ENCODE measurements at places on chromosomes 13 and 19. TPM values are rescaled to one million over a fixed set of nuclear protein-coding genes. Genes with fewer than 3 reads are reported as not detected.

The BORCS8 gene
- total RNA-seq: 20.4 TPM

The ZNF728 gene
- not detected for total RNA-seq

The LRRC8E gene
- 4.8 TPM for total RNA-seq

The NUFIP1 gene
- total RNA-seq: 17.1 TPM

The ASPDH gene
- not detected for total RNA-seq

- H3K36me3 ChIP-seq: peaks cover 33% of the 10 kb centered on the region
- H3K4me1 ChIP-seq: no peaks in the 10 kb centered on the region
- no peak for DNase-seq
- peak overlapping the region; percentile 32 for H3K4me3 ChIP-seq
- no peak overlapping the region for H3K27ac ChIP-seq
These were observed 9.2 kb upstream of the AKAP8L start for GRCh38 chr19:15427991-15428471.

DNA sequence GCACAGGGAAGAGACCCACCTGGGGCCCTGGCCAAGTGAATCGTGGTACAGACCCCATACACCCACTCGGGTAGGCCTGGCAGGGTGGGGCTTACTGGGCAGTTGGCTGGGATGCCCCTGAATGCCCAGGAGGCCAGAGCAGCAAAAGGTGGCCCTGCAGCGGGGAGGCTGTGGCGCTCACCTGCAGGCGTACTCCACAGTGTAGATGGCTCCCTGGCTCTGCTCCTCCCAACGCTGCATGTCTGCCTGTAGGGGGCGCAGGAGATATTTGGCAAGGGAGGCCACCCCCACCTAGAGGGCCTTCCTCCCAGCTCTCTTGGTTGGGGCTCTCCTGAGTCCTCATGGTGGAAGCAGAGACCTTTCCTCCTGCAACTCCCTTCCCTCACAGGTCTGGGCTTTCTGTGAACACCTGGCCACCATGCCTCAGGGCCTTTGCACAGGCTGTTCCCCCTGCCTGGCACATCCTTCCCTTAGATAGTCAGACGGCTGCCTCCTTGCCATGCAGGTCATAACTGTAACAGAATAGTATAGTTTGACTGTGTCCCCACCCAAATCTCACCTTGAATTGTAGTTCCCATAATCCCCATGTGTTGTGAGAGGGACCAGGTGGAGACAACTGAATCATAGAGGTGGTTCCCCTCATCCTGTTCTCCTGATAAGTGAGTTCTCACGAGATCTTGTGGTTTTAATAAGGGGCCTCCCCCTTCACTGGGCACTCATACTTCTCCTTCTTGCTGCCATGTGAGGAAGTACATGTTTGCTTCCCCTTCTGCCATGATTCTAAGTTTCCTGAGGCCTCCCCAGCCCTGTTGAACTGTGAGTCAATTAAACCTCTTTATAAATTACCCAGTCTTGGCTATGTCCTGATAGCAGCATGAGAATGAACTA, 5.9 kb downstream of the BORCS8 start:
- H3K4me3 ChIP-seq: no peak overlapping the region
- DNase-seq: peak; percentile 91
- peaks cover 17% of the 10 kb centered on the region for H3K36me3 ChIP-seq
- no peaks in the 10 kb centered on the region for H3K4me1 ChIP-seq
- no peak overlapping the region for H3K27ac ChIP-seq

DNA sequence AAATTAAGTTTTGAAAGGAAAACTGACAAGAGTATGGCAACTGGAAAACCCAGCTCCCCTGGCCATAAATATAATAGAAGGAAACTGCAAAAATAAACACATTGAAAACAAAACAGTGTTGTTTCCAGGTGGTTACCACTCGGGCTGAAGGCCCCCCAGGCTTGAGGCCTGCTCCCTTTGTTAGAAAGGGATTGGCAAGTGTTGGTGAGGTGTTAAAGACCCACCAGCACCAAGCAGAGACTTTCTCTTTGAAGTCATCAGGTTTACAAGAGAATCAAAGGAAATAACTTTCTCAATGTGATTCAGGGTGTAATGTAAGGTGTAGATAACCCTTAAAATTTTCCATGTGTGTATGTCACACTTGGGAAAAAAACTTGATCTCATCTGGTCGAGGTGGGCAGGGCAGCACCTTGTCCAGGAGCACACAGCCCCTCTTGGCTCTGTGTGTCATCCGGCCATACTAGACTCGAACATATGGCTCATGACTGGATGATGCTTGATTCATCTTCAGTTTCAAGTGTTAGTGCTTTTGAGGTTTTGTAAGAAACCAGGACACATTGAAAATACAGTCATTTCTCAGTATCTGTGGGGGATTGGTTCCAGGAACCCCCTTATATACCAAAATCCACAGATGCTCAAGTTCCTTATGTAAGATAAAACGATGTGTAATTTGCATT, 7.8 kb downstream of the ACTN4 start:
- no peak overlapping the region for H3K27ac ChIP-seq
- peak overlapping the region; percentile 65 for H3K4me3 ChIP-seq
- peaks cover 31% of the 10 kb centered on the region for H3K4me1 ChIP-seq
- H3K27me3 ChIP-seq: no peaks in the 10 kb centered on the region

GRCh38 chr19:41144403-41144802, 30.2 kb downstream of the CYP2F1 start:
- peak; percentile 89 for DNase-seq
- H3K27me3 ChIP-seq: no peaks in the 10 kb centered on the region
- no peak overlapping the region for H3K27ac ChIP-seq
- peaks cover 17% of the 10 kb centered on the region for H3K36me3 ChIP-seq
- no peak overlapping the region for H3K4me3 ChIP-seq

GRCh38 chr19:2374808-2375207, 14.7 kb downstream of the TMPRSS9 start:
- H3K4me3 ChIP-seq: no peak overlapping the region
- H3K27me3 ChIP-seq: no peaks in the 10 kb centered on the region
- no peak for DNase-seq
- no peaks in the 10 kb centered on the region for H3K36me3 ChIP-seq
- H3K27ac ChIP-seq: no peak overlapping the region

DNA sequence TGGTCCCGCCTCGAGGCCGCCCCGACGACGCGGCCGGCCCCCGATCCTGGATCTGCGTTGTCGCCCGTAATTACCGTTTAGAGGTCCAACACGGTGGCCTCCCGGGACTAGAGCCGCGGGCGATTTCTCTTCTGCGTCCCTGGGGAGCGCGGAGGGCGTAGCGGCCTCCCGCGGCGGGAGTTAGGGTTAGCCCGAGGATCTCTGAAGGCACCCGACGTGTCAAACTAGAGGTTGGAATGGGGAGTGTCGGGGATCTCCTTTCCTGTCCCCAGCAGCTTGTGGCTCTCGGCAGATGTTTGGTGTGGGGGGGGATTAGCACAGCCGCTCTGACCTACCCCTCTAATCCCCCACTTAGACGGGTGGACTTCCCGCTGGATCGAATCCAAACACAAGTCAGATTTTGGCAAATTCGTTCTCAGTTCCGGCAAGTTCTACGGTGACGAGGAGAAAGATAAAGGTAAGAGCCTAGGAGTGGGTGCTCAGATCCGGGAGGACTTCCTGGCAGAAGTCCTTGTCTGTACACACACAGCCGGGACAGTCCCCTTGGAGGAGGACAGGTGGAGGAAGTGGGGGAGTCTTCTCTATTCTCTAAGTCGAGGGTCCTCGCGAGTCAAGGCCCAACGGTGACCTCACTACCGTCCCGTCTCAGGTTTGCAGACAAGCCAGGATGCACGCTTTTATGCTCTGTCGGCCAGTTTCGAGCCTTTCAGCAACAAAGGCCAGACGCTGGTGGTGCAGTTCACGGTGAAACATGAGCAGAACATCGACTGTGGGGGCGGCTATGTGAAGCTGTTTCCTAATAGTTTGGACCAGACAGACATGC, 581 bp downstream of the CALR start:
- H3K36me3 ChIP-seq: peaks cover 56% of the 10 kb centered on the region
- peak overlapping the region; percentile 99 for H3K4me3 ChIP-seq
- no peak overlapping the region for H3K27ac ChIP-seq
- no peaks in the 10 kb centered on the region for H3K27me3 ChIP-seq

DNA sequence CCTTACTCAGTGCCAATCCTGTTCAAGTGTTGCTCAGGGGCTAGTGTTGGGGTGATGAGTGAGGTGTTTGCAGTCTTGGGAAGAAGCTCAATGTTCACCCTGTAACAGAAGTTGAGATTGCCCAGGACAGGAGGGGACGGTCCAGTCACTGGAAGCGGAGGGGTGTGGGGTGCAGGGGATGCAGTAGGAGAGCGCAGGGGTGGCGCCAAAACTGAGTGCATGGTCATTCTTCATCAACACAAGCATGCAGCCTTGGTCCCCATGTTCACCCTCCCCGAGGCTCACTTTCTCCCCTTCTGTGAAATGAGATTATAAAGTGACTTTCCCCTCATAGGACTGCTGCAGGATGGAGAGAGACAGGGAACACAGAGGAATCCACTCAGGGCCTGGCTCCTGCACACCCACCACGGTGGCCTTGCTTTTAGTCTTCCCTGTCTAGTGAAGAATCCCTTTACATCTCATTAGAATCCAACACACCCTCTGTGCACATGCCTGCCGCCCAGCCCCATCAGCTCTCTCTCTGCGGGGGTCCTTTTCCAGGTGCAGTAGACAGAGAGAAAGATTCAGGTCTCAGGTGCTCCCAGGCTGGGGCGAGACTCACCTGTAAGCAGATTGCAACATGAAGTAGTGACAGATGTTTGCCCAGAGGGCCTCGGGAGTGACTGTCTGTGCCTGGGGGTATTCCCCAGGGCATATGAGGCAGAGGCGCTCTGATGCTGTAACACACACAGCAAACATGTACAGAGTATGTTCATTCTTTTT, 93.2 kb downstream of the TSHZ3 start:
- no peaks in the 10 kb centered on the region for H3K27me3 ChIP-seq
- no peak overlapping the region for H3K4me3 ChIP-seq
- H3K36me3 ChIP-seq: no peaks in the 10 kb centered on the region

GRCh38 chr13:36924001-36924400, 4.0 kb upstream of the SMAD9 start:
- H3K27me3 ChIP-seq: no peaks in the 10 kb centered on the region
- DNase-seq: no peak
- H3K27ac ChIP-seq: no peak overlapping the region
- no peak overlapping the region for H3K4me3 ChIP-seq
- no peaks in the 10 kb centered on the region for H3K4me1 ChIP-seq

DNA sequence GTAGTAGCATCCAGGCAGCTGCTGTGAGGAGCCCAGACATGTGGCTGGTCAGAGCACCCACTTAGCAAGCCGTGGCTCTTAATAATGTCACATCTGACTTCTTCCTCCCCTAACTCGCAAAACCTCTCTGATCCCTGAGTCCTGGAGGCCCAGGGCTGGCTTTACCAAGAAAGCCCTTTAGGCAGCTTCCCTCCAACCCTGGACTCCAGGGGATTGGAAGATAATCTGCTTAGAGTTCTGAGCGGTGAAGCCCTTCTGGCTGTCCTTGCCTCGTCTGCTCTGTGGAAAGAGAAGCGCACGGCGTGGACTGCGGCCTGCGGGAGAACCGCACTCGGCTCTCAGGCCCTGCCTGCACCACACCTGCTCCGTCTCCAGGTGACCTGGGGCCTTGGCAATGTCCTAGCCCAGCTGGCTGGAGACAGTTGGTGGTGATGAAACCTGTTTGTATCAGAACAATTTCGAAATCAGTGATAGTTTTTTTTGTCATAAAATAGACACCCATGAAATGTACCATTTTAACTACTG, 64.5 kb upstream of the MCF2L start:
- peaks cover 7% of the 10 kb centered on the region for H3K4me1 ChIP-seq
- H3K36me3 ChIP-seq: peaks cover 47% of the 10 kb centered on the region
- H3K4me3 ChIP-seq: no peak overlapping the region
- no peak overlapping the region for H3K27ac ChIP-seq
- no peak for DNase-seq

DNA sequence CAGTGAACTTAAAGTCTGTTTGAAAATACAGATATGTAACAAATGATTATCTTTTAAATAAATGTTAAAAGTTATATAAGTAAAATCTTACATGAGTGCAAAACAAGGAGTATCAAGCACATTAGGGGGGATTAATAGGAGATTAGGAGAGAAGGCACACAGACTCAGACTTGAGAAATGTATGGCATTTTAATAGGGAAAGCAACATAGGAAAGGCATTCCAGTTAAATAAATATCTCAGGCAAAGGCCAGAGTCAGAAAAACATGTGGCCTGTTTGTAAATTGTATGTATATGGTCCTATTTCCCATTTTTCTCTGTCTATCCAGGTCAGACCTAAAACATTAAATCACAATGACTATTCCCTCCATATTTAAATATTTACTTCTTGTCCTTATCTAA, 462.7 kb downstream of the GPC6 start:
- no peaks in the 10 kb centered on the region for H3K36me3 ChIP-seq
- DNase-seq: no peak
- H3K27ac ChIP-seq: no peak overlapping the region

- H3K4me1 ChIP-seq: no peaks in the 10 kb centered on the region
- no peak overlapping the region for H3K4me3 ChIP-seq
- H3K36me3 ChIP-seq: no peaks in the 10 kb centered on the region
- H3K27ac ChIP-seq: no peak overlapping the region
- H3K27me3 ChIP-seq: no peaks in the 10 kb centered on the region
- DNase-seq: no peak
These were observed 3.5 kb downstream of the FFAR2 start for GRCh38 chr19:35451338-35452096.

- H3K4me1 ChIP-seq: no peaks in the 10 kb centered on the region
- no peaks in the 10 kb centered on the region for H3K27me3 ChIP-seq
- H3K36me3 ChIP-seq: peaks cover 49% of the 10 kb centered on the region
- no peak overlapping the region for H3K27ac ChIP-seq
These were observed 88.5 kb downstream of the RAB20 start for GRCh38 chr13:110472904-110473563.

DNA sequence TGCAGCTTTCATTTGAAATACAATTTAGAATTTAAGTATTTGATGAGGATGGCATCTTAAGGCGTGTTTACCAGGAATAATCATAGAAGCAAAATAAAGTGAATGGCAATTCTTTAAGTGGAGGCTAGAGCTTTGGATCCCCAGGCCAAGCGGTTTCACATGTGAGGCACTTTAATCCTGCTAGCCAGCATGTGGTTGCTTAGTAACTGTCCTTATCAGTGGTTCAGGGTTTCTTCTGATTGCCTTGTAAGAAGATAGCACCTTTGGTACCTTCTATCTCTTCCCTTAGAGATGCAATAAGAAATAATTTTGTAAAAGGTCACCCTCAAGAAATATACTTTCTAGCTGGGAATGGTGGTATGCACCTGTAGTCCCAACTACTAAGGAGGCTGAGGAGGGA, 38.9 kb upstream of the SERP2 start:
- peaks cover 3% of the 10 kb centered on the region for H3K4me1 ChIP-seq
- H3K4me3 ChIP-seq: no peak overlapping the region
- H3K36me3 ChIP-seq: no peaks in the 10 kb centered on the region
- H3K27me3 ChIP-seq: no peaks in the 10 kb centered on the region
- no peak for DNase-seq
- H3K27ac ChIP-seq: no peak overlapping the region
